ENCODE measurements at places on chromosomes 7 and 10.
A peak's percentile ranks its signal among the peaks of the same experiment; 100 is the strongest.

DNA sequence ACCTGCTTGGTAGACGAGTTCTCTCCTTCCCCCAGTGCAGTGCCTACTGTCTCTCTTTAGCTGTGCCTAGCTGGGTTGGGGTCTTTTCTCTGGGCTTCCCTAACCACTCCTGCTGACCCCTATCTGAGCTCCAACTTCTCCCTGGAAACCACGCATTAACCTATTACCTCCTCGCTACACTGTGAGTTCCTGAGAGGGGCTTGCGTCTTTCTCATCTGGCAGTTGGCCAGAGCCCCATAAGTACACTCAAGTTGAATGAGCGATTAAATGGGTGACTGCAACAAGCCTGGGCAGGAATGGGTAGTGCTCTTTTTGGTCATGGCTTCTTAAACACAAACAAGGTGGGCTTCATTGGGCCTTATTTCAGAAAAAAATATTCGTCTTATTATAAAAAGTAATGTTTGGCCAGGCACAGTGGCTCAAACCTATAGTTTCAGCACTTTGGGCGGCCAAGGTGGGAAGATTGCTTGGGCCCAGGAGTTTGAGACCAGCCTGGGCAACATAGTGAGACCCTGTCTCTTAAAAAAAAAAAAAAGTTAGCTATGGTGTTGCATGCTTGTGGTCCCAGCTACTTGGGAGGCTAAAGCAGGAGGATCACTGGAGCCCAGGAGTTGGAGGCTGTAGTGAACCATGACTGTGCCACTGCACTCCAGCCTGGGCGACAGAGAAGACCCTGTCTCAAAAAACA is 41.4 kb downstream of the SYPL1 start:
- no peak for DNase-seq

- no peak for DNase-seq
Measured at GRCh38 chr10:3865565-3865964, 80.6 kb upstream of the KLF6 start.

DNA sequence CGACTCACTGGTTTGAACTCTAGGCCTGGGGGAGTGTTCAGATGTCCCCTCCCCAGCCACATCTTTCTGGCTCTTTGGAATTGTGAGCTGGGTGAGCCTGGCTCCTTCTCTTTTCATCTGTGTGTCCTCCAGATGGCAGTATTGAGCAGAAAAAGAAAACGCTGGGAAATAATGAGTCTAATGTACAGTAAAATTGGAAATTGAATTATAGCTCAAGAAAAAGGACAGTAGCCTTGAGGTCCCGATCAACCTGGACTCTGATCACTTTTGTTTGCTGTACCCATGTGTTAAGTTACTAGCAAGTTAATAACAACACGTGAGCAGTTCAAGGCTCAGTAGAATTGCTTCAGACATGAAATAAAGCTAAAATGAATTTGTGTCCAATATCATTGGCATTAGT is 77.9 kb downstream of the SNX10 start:
- peak; percentile 71 for DNase-seq

- no peak for DNase-seq
Measured at GRCh38 chr10:6787091-6787490, 207.0 kb upstream of the PRKCQ start.

DNA sequence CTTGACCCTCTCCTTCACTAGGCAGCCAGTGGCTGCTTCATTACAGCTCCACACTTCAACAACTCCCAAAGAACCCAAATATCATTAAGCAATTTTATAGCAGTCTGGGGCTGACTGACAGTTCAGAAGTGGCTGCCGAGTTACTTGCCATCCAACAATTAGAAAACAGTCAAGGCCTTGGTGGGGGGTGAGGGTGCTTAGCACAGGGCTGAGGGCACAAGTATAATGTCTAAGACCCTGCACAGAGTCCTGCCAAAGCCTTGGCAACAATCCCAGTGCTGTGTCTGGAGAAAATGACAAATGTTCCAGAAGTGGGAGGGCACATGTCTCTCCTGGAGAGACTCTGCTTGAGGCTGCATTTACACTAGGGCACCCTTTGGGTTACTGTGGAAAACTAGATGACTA is 71.1 kb downstream of the CXCL12 start:
- no peak for DNase-seq

DNA sequence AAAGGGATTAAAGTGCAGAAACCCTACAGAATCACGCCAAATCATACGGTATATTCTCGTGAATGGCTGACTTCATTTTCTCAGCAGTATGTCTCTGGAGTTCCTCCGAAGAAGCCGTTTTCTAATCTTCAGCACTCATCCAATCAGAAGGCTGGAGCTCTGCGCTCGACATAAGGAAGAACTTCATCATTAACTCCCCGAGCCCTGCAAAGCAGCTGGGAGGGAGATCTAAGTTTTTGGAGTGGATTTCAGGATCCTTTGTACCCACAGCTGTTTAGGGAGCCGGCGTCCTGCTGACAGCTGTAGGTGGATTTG is 40.7 kb upstream of the SDK1 start:
- DNase-seq: peak; percentile 22

GRCh38 chr10:131847241-131847783 is 53.5 kb upstream of the PPP2R2D start:
- no peak for DNase-seq

DNA sequence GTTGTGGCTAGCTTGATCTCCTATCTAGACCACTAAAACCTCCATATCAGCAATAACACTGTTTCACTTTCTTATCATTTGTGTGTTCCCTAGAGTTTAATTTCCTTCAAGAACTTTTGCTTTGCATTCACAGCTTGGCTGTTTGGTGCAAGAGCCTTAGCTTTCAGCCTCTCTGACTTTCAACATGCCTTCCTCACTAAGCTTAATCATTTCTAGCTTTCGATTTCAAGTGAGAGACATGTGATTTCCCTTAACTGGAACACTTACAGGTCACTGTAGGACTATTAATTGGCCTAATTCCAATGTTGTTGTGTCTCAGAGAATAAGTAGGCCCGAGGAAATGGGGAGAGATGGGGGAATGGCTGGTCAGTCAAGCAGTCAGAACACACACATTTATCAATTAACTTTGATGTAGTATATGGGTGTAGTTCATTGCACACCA is 10.6 kb upstream of the BPGM start:
- no peak for DNase-seq

- no peak for DNase-seq
Measured at GRCh38 chr7:41885078-41885477, 182.2 kb upstream of the INHBA start.

DNA sequence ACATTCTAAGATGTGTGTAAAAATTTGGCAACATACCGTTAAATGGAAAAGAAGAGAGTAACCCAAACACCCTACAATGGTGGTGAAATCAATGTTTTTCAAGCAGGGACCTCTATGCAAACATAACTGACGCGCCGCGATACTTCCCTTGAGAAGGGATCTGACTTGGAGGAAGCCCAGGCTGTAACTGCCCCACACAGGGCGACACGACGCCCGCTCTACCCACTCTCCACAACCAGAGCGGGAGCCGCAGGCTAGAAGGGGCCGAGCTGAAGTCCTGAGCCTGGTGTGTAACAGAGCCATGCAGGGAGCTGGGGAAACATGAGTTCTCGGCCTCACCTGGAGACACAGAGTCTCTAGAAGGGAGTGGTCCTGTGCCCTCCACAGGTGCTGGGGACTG is 120.2 kb downstream of the FAM53B start:
- no peak for DNase-seq

DNA sequence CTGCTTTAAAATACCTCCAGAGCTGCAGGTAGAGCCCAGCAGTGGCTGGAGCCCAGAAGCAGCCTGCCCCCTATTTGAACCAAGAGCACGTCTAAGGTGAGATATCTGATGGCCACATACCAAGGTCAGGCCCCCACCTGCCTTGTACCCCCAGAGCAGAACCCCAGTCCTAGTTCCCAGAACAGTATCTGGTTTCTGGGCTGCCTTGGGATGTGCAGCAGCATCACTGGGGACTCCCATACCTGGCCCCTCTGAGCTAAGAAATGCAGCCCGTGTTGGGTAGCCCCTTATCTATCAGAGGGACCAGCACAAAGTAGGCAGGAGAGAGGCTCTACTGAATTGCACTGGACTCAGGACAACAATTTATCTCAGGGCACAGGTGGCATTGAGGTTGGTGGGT is 8.9 kb downstream of the SFTPD start:
- no peak for DNase-seq

GRCh38 chr7:2326951-2327350 is 12.7 kb upstream of the SNX8 start:
- no peak for DNase-seq

GRCh38 chr7:100483090-100483721 is 521 bp upstream of the NYAP1 start:
- peak; percentile 36 for DNase-seq

- DNase-seq: no peak
Measured at GRCh38 chr10:101709359-101710058, 14.5 kb upstream of the FBXW4 start.

- DNase-seq: no peak
Measured at GRCh38 chr7:43244232-43244631, 131.8 kb downstream of the HECW1 start.

- no peak for DNase-seq
Measured at GRCh38 chr7:36344622-36345021, 45.0 kb upstream of the ANLN start.

DNA sequence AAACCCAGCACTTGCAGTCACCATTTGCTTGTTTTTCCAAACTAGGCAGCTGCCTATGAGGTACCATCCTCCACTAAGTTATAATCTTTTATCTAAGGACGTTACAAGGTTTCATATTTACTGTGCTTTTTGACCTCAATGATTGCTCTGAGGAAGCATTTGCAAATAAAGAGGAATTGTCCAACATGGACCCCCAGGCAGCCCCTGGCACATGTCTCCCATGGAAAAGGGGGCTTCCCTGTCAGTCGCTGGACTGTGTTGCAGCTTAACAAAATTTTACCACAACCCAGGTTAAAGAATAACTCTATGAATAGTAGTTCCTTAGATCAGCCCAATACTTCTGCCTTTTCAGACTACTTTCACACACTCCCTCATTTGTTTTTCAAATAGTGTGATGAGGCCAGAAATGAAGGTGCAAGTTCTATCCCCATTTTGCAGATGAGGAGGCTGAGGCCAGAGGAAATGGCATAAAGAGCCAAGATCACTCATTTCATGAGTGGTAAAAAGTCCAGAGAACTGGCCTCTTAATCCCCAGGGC is 52.8 kb upstream of the ZPBP start:
- DNase-seq: no peak

DNA sequence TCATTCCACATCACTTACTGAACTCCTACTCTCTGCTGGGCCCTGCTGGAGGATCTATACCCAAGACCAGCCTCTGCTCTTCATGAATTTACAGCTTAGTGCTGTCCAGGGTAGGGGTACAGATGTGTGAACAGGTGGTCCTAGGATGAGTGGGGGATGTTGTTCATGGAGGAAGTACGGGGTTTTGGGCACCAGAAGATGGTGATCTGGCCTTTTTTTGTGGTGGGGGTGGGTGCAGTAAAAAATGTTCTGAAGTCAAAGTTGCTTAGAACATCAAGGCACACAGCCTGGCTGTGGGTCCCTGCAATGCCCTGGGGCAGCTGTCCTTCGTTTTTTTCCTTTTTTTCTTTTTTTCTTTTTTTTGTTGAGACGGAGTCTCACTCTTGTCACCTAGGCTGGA is 34.2 kb upstream of the GNA12 start:
- DNase-seq: no peak

- no peak for DNase-seq
Measured at GRCh38 chr7:149199234-149199995, 4.1 kb downstream of the ZNF282 start.

- no peak for DNase-seq
Measured at GRCh38 chr10:129471447-129472175, 4.6 kb downstream of the MGMT start.

DNA sequence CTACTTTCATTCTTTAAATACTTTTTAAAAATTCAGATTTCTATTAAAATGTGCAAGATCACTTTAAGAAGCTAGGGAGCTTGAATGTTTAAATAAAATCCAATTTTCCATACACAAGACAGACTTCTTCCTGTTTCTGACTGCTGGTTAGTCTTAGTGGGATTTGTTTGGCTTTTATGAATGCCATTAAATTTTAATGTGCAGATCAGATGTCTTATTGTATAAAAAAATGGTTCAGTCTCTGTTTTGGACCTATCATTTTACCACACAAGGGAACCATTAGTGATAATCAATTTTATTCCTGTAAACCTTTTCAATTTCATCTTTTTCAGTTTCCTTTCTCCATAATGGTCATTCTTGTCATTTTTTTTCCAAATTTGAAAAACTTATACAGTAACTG is 63.2 kb downstream of the VCL start:
- no peak for DNase-seq

DNA sequence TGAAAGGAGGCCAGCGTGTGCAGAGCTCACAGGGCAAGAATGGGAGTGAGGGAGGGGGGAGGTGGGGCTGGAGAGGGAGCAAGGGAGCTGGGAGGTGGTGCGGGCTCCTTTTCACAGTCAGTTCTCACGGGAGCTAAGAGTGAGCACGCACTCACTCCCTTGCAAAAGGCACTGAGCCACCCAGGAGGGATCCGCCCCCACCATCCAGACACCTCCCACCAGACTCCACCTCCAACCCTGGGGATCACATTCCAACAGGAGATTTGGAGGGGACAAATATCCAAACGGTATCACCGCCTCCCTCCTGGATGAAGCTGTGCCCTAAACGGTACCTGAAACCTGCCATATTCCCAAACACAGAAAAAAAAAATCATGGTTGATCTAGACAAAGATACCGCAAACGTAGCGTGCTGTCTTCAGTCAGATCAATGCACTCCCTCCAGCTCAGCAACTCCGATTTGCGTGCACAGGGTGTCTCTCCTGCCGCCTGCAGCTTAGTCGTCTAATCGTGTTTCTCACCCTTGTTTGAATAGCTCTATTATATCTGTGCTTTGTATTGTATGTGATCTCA is 20.3 kb upstream of the PRKAG2 start:
- no peak for DNase-seq

- no peak for DNase-seq
Measured at GRCh38 chr10:118965645-118966044, 63.9 kb upstream of the NANOS1 start.

GRCh38 chr7:94145602-94146001 is 141.4 kb upstream of the BET1 start:
- DNase-seq: no peak

DNA sequence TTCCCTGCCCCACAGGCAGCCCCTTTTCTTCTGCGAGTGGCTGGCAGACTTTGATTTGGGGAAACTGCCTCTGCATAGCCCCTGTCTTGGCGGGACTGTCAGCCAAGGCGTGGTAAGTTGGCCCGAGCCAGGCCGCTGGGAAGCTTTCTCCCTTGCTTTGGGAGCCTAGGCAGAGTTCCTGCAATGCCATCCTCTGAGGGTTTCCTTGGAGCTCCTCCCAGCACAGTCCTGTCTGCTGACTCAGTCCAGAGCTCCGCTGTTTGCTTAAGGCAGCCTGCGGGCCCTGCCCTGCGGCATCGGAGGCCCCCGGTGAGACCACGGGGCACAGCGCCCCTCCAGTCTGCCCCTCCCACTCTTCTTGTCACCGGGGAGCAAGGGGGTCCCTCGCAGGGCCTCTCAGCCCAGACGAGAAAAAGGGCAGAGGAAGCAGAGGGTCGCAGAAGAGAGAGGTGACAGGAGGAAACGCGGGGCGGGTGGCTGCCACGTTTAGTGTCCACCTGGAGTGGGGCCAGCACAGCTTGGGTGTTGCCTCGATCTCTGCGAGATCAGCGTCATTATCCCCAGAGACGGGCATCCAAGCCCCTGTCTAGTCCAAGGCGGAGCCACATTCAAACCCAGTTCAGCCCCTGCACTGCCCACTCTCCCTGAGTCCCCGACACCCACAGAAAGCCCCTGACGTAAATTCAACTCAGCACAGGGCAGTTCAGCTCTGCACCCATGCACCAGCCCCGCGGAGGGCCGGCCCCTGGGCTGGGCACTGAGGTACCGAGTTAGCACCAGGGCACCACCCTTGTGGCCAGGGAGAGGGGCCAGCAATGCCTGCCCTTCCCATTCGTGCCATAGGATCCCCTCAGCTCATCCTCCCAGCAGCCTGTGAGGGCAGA is 59.0 kb upstream of the CHST15 start:
- DNase-seq: peak; percentile 98

GRCh38 chr7:84941291-84941690 is 245.6 kb downstream of the SEMA3D start:
- DNase-seq: no peak
